ENCODE measurements at places on chromosomes 5 and 9. TPM values are rescaled to one million over a fixed set of nuclear protein-coding genes. Genes with fewer than 3 reads are reported as not detected.

Gene CYLC2
- total RNA-seq: not detected

Gene COL15A1
- 51.0 TPM for total RNA-seq

Gene CEL
- total RNA-seq: 4.3 TPM

Gene LMAN2
- 85.4 TPM for total RNA-seq

Gene CMYA5
- total RNA-seq: 6.7 TPM

Gene FYB1
- 1.6 TPM for total RNA-seq

Gene FAM169A
- 23.5 TPM for total RNA-seq

Gene FAM153A
- total RNA-seq: not detected

Gene ADGRD2
- 0.62 TPM for total RNA-seq

Gene TMEM8B
- 44.4 TPM for total RNA-seq

Gene EXD3
- total RNA-seq: 37.3 TPM

Gene CAVIN4
- 4.3 TPM for total RNA-seq

Gene LCN10
- 0.20 TPM for total RNA-seq

Gene INSYN2B
- total RNA-seq: 0.49 TPM

Gene PRLR
- total RNA-seq: 2.1 TPM
